ENCODE measurements at places on chromosomes 16 and 17.

DNA sequence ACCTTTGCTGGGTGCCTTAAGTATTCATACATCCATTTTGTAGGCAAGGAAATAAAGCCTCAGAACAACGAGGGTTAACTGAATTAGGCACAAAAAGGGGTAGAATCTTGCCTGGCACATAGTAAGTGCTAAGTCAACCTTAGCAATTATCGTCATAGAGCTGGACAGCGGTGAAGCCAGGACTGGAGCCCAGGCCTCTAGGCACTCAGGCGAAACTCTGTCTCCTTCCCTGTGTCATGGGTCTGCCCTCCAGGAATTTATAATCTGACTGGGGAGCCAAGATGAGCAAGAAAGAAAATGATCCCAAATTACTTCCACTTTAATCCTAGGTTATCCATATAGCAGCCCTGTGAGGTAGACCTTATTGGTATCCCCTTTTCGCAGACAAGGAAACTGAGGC is 61.4 kb downstream of the KATNIP start:
- no peaks in the 10 kb centered on the region for H3K27me3 ChIP-seq
- no peak for DNase-seq
- no peaks in the 10 kb centered on the region for H3K36me3 ChIP-seq
- H3K4me3 ChIP-seq: no peak overlapping the region
- H3K27ac ChIP-seq: no peak overlapping the region
- no peaks in the 10 kb centered on the region for H3K4me1 ChIP-seq

DNA sequence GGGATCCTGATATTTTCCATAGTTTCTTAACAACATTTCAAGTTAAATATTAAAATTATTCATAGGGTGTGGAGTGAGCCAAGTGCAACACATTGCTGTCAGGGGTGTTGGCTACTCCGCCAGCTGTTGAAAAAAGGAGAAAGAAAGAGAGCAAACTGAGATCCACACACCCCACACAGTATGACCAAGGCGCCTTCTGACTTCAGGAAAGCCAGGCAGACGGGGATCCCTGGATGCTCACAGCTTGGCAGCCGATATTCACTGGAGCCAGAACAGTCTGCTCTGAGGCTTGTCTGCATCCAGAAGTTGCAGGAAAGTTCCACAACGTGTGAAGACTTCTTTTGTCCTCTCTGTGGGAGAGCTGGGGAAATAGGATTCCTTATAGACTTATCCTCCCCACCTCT is 9.3 kb downstream of the CHD9NB start:
- no peaks in the 10 kb centered on the region for H3K27me3 ChIP-seq
- H3K4me3 ChIP-seq: no peak overlapping the region
- H3K36me3 ChIP-seq: no peaks in the 10 kb centered on the region
- no peak for DNase-seq
- H3K4me1 ChIP-seq: no peaks in the 10 kb centered on the region

- DNase-seq: no peak
- no peak overlapping the region for H3K27ac ChIP-seq
- H3K4me3 ChIP-seq: no peak overlapping the region
- no peaks in the 10 kb centered on the region for H3K27me3 ChIP-seq
- H3K4me1 ChIP-seq: no peaks in the 10 kb centered on the region
Observed at GRCh38 chr17:39822051-39822451, 42.1 kb downstream of the IKZF3 start.

DNA sequence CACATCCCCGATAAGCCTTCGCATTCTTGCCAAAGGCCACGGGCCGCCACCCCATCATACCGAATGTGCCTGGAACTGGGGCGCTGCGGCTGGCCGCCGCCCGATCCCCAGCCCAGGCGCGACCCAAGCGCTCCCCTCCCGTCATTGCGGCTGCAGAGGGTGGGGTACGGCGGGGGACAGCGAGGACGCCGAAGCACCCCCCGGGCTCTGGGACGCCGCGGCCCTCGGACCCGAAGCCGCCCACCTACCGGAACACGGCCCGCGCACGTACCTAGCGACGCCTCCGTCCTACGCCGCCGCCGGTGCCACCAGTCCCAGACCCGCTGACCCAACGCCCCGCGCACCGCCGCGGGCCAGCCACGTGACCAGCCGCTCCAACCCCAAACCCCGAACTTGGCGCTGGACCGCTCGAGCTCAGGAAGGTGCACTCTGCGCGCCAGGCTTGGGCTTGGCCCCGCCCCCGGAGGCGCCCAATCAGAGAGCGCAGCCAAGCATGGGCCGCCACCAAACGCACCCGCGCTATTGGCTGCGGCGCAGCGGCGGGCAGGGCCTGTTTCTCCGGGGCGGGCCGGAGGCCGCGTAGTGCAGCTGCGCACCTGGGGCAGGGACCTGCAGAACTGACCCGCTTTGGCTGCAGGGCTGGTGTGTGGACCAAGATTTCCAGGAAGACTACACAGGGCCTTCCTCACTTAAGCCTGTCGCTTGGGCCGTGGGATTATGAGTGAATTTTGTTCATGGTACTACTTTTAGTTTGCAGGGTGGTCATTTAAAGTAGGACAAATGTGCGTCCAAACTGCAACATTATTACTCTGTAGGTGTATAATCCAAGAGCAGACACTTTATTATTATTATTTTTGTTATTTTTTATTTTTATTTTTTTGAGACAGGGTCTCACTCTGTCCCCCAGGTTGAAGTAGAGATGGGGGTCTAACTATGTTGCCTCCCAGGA is at the start of gene SHMT1:
Gene SHMT1 (minus strand): TSS at position 450 of the 949 bp plus-strand sequence. CDS start 7,569 bp downstream, outside the sequence.
- no peaks in the 10 kb centered on the region for H3K27me3 ChIP-seq
- peak; percentile 93 for DNase-seq
- H3K36me3 ChIP-seq: peaks cover 11% of the 10 kb centered on the region
- H3K27ac ChIP-seq: peak within 1 kb of the TSS; percentile 88
- no peaks in the 10 kb centered on the region for H3K4me1 ChIP-seq

GRCh38 chr16:67150833-67151396 is at the start of gene B3GNT9:
TSS of gene B3GNT9 (minus strand) at chr16:67150998. CDS start at chr16:67150485, 513 bp downstream.
- H3K4me1 ChIP-seq: peaks cover 5% of the 10 kb centered on the region
- H3K27ac ChIP-seq: peak within 1 kb of the TSS; percentile 56
- peak; percentile 73 for DNase-seq

DNA sequence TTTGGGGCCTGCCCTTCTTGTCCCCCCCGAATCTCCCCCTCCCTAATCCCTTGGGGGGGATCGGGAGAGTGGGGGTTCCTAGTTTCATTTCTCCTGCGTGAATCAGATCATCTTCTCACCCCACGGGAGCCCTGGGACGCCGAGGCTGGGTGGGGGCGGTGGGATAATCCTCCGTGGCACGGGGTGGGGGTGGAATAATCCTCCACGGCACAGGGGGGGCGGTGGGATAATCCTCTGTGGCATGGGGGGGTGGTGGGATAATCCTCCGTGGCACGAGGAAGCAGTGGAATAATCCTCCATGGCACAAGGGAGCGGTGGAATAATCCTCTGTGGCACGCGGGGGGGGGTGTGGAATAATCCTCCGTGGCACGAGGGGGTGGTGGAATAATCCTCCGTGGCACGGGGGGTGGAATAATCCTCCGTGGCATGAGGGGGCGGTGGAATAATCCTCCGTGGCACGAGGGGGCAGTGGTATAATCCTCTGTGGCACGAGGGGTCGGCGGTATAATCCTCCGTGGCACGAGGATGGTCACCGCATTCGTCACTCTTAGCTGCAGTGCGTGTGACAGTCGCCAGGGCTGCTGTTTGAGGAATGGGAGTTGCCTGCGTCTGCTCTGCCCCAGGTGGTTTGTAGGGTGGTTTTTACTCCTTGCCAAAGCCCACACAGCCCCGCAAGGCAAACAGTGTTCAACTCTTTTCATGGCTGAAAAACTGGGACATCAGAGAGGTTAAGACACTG is 156.9 kb downstream of the LAT start:
- no peaks in the 10 kb centered on the region for H3K4me1 ChIP-seq
- no peaks in the 10 kb centered on the region for H3K36me3 ChIP-seq
- H3K4me3 ChIP-seq: no peak overlapping the region
- H3K27me3 ChIP-seq: no peaks in the 10 kb centered on the region

GRCh38 chr17:75316253-75316652 is 27.0 kb upstream of the SLC25A19 start:
- no peak overlapping the region for H3K4me3 ChIP-seq
- no peaks in the 10 kb centered on the region for H3K36me3 ChIP-seq
- H3K27me3 ChIP-seq: no peaks in the 10 kb centered on the region
- DNase-seq: no peak
- no peaks in the 10 kb centered on the region for H3K4me1 ChIP-seq

All from Peyer's patch (tissue), 4 donors.